Activated CD8-positive, alpha-beta memory T cell treated with anti-CD3 and anti-CD28 coated beads for 1 hour (primary cell): ENCODE measurements at places on chromosomes 3 and 15.

DNA sequence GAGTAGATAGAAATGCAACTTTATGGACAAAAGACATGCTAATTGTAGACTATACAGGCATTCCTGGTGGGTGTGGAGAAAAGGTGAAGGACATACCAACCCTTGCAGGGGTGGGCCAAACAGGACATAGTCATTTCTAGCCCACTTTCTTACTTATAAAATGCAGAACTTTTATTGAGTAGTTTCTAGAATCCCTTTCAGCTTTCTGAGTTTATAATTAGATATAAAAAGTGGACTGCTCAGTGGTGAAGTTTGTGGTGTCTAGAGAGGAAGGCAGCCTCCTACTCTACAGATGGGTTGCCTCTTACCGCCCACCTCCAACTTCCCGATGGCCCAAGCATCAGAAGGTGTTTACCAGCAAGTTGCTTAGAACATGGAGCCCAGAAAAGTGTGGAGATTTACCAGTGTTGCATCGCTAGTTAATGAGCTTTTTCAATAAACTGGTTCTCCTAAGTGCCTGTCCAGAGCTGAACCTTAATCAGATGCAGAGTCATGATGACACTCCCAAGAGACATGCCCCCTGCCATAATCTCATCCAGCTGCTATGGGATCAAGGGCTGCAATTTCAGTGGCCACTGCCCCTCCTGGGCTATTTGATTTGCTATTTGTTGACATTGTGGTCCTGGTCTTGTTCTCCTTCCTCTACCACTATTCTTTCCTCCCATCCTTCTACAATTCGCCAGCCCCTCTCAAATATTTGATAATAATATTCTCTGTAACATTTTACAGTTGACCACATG, 77.5 kb upstream of the STRIT1 start:
- DNase-seq, result no peak

DNA sequence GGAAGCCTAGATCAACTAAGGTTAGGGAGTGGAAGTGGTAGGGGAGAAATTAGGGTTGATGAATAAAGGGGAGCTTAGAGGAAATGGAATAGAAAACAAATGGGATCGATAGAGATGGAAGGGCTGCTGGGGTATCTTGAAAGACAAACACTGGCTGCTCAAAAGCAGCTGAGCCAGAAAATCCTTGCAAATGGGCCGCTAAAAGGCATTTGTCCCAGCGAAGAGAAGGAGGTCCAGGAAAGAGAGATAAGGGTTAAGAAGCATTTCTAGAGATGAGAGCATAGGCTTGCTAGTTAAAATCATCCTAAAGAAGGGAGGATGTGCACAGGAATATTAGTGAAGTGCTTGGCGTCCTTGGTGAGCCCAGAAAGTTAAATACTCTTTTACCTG, 258.0 kb upstream of the CBLB start:
- no peak for DNase-seq

GRCh38 chr15:31607656-31608055, 281.0 kb downstream of the KLF13 start:
- DNase-seq, result no peak

DNA sequence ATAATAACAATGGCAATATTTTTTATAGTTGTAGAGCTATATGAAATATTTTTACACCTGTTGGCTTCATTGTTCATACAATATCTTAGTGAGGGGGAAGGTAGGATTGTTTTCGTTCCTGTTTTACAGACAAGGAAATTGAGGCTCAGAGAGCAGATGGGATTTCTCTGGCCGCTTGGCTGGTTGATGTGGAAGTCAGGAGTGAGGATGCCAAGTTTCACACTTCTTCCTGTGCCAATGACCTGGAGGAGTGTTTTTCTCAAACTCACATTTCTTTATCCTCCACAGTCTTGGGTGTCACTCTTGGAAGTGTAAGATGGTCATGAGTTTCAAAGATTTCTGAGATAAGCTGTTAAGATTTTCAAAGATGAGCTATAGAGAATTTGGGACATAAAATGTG, 50.6 kb downstream of the LPP start:
- DNase-seq, result no peak

- no peak for DNase-seq
These were observed 60.9 kb upstream of the ATP11B start for GRCh38 chr3:182732232-182733015.

DNA sequence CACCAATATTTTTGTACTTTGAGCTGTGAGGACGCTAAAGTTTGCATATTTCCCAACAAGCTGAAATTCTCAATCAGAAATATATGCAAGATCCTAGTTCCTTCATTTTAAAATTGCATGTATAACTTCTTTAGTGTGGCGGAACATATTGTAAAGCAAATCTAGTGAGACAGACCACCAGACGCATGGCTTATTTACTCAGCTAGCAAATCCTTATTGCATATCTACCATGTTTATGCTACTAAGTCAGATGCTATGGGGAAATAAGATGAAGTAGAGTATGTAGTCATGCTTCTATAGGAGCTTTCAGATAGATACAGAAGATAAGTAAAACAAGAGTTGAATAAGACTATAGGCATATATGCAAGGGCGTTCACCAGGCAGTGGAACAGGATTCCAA, 62.0 kb downstream of the C3orf70 start:
- DNase-seq, result no peak

DNA sequence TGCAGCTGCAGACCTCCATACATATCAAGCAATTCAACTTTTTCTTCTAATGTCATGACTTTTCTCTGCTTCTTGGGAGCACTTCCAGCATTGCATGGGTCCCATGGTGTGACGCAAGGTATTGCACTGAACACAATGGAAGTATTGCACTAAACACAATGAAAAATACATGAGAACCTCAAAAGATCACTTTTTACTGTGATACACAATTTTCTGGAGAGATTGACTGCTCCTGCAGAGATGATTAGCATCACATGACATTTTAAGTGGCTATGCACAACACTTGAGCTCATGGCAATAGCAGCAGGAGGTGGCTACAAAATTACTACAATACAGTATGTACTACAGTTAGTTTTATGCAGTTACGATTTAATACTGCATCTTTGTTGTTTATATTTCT, 113.5 kb upstream of the BHLHE40 start:
- no peak for DNase-seq

GRCh38 chr3:143751643-143752178, 96.6 kb downstream of the SLC9A9 start:
- no peak for DNase-seq

DNA sequence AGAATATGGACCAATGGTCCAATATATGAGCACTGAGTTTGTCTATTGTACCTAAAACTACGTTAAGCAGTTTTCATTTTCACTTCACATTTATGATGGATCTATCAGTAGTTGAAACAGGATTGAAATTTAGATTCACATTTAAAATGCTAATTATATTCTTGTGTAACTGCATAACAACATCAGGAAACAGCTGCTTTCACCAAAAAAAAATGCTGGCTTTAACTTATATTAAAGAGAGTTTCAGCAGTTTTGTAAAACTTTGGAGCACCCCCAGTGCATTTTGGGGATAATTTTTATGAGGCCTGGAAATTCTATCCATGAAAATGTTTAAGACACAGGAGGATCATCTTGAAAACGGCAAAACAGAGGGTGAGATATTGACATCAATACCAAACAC, 142.8 kb upstream of the ROBO2 start:
- no peak for DNase-seq

- DNase-seq, result peak; percentile 88
These were observed 2.6 kb upstream of the TIGIT start for GRCh38 chr3:114290911-114291901.

DNA sequence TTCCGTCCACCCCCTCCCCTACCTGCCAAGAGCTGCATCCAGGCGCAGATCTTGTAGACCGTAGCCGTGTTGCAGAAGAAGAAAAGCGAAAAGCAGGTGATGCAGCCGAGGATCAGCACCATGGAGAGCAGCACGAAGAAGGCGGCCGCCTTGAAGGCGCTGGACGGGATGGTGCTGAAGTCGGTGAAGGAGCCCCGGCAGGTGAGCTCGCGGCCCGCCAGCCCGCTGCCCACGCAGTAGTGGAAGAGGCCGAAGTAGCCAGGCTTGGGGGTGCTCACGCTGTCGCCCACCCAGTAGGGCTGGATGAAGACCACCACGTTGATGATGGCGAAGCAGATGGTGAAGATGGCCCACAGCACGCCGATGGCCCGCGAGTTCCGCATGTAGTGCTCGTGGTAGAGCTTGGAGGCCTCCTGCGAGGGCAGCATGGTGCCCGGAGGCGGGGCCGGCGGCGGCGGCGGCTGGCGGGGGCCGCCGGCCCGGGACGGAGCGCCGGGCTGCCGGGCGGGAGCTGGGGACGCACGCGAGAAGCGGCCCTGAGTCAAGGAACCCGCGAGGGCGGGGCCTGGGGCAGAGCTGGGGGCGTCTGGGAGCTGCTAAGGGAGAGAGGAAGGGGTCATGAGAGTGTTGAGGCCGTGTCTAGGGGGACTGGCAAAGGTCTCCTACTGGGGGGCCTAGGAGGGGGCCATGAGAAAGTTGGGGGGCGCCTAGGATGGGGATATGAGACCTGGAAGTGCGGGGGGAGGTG, 1.2 kb downstream of the LHFPL4 start:
- DNase-seq, result no peak

- DNase-seq, result no peak
These were observed 473.3 kb upstream of the NR2F2 start for GRCh38 chr15:95857124-95857757.

- DNase-seq, result no peak
These were observed 3.2 kb upstream of the MME start for GRCh38 chr3:155076888-155077287.

DNA sequence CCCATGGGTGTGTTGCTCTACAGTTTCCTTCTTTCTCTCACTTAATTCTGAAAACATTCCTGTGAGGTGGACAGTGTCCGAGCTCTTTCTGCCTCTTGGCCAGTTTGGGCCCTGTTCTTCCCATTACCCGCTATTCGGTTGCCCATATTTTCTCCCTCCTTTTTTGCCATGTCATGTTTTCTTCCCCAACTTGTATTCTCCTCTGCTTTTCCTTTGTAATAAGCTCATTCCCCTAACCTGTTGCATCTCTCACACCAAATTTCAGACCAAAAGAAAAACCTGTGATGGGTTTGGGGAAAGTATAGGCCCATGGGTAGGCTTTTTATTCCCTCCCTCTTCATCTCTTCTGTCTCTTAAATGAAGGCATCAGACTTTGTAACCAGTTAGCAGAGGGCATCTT, 30.5 kb downstream of the NKIRAS1 start:
- no peak for DNase-seq

GRCh38 chr3:114456742-114457141, 162.9 kb downstream of the TIGIT start:
- no peak for DNase-seq

- peak; percentile 50 for DNase-seq
These were observed 832 bp downstream of the TGFBR2 start for GRCh38 chr3:30607032-30607833.

DNA sequence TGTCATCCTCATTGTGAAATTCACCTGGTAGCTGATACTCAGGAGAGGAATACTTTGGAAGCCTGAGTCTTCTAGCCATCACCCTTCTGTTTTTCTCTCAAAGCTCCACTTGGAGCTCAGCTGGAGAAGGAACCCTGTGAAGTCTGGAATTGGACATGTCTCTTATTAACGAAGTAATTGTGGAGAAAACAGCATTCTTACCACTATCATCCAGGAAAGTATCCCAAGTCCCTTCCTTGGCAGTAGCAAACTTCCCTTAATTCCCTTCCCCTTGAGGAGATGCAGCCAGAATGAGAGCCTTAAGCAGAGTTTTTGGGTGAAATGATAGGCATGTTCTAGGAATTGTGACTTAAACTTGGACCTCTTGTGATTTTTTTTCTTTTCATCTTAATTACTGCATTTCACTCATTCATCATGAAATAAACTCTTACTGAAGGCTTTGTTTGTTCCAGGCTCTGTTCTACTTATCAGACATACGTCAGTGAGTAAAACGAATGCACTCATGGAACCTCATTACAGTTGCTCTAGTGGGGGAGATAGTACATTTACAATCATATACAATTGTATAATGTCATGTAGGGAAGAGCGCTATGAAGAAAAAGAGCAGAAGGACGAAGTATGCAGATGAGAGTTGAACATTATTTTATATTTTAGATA, 30.5 kb upstream of the TCF12 start:
- no peak for DNase-seq

DNA sequence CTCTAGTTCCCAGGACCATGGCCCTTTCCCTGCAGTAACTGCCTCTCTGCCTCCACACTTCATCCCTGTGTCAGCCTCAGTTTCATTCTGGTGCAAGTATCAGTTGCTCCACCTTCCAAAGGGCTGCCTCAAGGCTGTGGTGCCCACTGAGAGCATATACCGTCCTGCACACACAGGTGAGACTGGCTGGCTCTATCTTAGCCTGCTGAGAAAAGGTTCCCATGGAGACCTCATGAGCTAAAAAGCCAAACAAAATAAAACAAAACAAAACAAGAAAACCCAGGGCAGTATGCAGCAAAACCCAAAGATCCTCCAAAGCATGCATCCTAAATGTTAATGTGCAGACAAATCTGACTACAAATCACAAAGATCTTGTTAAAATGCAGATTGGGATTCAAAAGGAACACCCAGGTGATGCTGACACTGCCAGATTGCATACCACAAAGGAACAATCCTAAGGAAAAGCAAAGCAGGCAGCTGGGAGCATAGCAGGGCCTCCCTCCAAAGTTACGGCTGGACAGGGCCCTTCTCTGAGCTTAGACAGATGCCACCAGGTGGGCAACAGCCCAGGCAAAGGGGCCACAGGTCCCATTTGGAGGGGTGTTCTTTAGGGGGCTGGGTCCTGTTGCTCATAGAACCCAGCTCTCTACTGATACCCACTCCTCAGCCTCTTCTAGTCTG, 76.3 kb upstream of the SLCO2A1 start:
- no peak for DNase-seq

GRCh38 chr15:80637747-80638146, 57.4 kb upstream of the ABHD17C start:
- no peak for DNase-seq

DNA sequence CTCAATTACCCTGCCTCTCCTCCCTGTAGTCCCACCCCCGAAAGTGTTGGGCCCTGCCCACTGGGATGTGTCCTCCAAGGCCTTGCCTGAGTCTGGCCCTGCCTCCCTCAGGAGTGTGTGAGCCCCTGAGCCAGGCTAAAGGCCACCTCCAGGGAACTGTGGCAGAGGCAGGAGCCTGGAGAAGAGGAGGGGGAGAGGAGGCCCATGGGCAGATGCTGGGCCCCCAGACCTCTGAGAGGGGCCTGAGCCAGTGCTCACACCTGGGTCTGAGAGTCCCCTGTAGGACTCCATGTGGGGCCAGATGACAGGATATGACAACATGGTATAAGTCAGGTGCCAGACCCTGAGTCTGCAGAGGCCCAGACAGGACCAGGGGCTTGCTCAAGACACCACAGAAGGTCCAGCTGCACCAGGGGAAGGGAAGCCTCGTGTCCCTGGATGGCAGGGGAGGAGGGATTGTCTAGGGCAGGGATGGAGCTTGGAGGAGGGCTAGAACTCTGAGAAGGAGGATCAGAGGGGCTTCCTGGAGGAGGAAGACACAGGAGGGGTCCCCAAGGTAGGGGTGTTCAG, 217.9 kb downstream of the TBC1D2B start:
- no peak for DNase-seq
